ENCODE measurements at places on chromosomes 16 and 17. TPM values are rescaled to one million over a fixed set of nuclear protein-coding genes. Genes with fewer than 3 reads are reported as not detected.

TACO1 gene
- total RNA-seq, result 18.3 TPM

ANKRD40CL gene
- total RNA-seq, result not detected

CIITA gene
- total RNA-seq, result not detected

MYO18A gene
- 11.6 TPM for total RNA-seq

MRPL58 gene
- total RNA-seq, result 50.8 TPM
